ENCODE measurements at places on chromosomes 4 and X. TPM values are rescaled to one million over a fixed set of nuclear protein-coding genes. Genes with fewer than 3 reads are reported as not detected.

The TMSB15C gene
- total RNA-seq: 15.5 TPM

The CENPVL2 gene
- total RNA-seq: 1.4 TPM

The SPIN4 gene
- total RNA-seq: 8.0 TPM

The RRH gene
- 0.33 TPM for total RNA-seq

DNA sequence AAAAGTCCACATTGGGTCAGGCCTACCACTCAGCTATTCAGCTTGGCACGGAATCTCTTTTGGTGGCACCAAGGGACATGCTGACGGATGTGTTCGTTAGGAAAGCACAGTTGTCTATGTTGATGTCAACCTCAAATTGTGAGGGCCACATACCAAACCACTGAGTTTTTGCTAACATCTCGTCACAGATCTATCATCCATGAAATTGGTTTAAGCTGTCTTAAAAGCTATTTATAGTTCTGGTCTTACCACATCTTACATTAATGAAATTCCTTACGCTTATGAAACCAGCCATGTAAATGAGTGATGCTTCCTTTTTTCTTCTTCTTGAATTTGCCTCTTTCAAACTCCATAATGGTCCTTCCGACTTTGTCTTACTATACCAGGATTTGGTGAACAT, 101.5 kb downstream of the MGST2 start:
- H3K36me3 ChIP-seq: peaks cover 4% of the 10 kb centered on the region
- H3K27ac ChIP-seq: no peak overlapping the region
- no peak overlapping the region for H3K4me3 ChIP-seq

- peaks cover 2% of the 10 kb centered on the region for H3K36me3 ChIP-seq
- H3K27me3 ChIP-seq: no peaks in the 10 kb centered on the region
- no peak overlapping the region for H3K27ac ChIP-seq
- no peak for DNase-seq
- peaks cover 1% of the 10 kb centered on the region for H3K4me1 ChIP-seq
Observed at GRCh38 chr4:74570095-74570494, 125.2 kb downstream of the AREG start.

- H3K27me3 ChIP-seq: no peaks in the 10 kb centered on the region
- no peak for DNase-seq
- H3K36me3 ChIP-seq: peaks cover 8% of the 10 kb centered on the region
Observed at GRCh38 chrX:2788980-2789379, 37.1 kb downstream of the XG start.

GRCh38 chr4:158993891-158994290, 109.0 kb upstream of the RAPGEF2 start:
- H3K4me1 ChIP-seq: no peaks in the 10 kb centered on the region
- no peaks in the 10 kb centered on the region for H3K27me3 ChIP-seq
- no peak overlapping the region for H3K27ac ChIP-seq
- H3K4me3 ChIP-seq: no peak overlapping the region

- no peak overlapping the region for H3K4me3 ChIP-seq
- H3K27ac ChIP-seq: no peak overlapping the region
- H3K27me3 ChIP-seq: no peaks in the 10 kb centered on the region
- peaks cover 1% of the 10 kb centered on the region for H3K36me3 ChIP-seq
Observed at GRCh38 chr4:123671636-123672404, 275.2 kb downstream of the SPRY1 start.

DNA sequence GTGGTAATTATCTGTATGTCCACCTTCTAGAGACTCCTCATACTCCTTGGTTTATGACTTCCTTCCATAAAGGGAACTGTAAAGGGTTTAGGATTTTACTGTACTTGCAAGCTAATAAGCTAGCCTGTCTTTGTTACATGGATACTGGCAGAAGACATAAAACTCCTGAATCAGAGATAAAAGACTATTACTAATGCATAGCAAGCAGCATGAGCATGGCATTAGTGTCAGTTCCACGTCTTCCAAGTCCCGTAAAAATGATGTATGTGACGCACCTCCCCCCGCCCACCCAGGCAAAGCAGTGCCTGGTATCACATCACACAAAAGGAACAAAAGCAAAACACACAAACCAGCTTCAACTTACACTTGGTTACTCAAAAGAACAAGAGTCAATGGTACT, 71.0 kb downstream of the SLC10A6 start:
- no peak for DNase-seq
- no peaks in the 10 kb centered on the region for H3K4me1 ChIP-seq
- no peak overlapping the region for H3K4me3 ChIP-seq
- peaks cover 29% of the 10 kb centered on the region for H3K36me3 ChIP-seq
- no peaks in the 10 kb centered on the region for H3K27me3 ChIP-seq

DNA sequence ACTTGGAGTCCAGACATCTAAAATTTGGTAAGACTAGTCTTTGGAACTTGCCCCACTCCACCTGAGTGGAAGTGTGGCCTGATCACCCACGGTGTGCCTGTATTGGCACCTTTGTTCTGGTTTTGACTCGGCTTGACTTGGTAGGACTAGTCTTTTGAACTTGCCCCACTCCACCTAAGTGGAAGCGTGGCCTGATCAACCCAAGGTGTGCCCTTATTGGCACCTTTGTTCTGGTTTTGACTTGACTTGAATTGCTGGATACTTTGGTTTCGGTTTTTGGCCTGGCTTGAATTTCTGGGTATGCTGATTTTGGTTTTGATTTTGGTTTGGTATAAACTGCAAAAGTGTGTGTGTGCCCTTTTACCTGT, 44.7 kb upstream of the UGT2B7 start:
- H3K27me3 ChIP-seq: no peaks in the 10 kb centered on the region
- H3K4me3 ChIP-seq: no peak overlapping the region
- H3K36me3 ChIP-seq: peaks cover 5% of the 10 kb centered on the region
- H3K4me1 ChIP-seq: peaks cover 16% of the 10 kb centered on the region
- H3K27ac ChIP-seq: no peak overlapping the region

DNA sequence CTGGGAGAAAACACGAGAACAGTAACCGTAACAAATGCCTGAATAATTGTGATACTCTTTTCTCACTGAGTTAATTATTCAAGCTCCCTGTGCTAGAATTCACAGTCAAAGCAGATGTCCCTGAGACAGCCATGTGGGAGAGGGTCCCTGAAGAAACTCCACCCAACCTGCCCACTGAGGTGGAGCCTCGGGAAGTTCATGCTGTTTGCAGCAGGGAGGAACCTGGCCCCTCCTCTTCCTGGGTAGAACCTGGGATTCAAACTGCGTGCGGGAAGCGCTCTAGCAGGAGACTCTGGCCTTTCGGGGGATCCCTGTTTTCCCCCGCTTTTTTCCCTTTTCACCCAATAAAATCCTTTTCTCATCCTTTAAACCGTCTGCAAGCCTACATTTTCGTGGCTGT, 20.2 kb upstream of the RHOH start:
- H3K4me1 ChIP-seq: peaks cover 16% of the 10 kb centered on the region
- H3K4me3 ChIP-seq: peak overlapping the region; percentile 20
- DNase-seq: no peak
- H3K27me3 ChIP-seq: no peaks in the 10 kb centered on the region

DNA sequence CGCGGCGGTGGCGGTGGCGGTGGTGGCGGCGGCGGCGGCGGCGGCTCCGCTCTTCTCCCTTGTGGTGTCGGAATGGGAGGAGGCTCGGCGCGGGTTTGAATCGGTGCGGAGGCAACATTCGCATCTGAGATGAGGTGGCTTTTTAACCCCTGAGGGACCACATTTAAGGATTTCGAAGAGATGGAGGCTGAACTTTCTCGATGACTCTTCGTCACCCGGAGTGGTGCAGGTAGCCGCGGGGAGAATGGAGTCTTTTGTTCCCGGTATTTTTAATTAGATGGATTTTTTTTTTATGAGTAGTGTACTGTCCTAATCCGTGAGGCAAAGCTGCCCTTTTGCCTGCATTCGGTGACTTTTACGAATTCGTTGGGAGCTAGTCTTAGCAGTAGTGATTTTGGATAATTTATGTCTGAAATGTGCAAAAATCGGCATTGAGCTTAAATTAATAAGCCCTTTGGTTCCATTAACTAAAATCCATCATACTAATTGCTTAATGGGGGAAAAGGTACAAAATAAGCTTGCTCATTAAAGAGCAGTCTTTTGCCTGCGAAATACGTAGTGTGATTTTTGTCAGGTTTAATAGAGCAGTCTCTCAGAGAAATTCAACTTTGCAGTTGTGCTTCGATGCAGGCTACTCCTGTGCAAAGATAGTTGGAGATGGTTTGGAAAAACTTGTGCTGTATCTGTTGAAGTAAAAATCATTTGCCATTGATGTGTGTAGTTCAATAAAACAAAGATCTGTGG, 206.2 kb downstream of the TENM3 start:
- no peak for DNase-seq
- H3K27me3 ChIP-seq: peaks cover 22% of the 10 kb centered on the region
- H3K4me3 ChIP-seq: peak overlapping the region; percentile 96
- peak overlapping the region; percentile 84 for H3K27ac ChIP-seq

GRCh38 chr4:48033825-48034413, 17.3 kb downstream of the NIPAL1 start:
- peaks cover 33% of the 10 kb centered on the region for H3K36me3 ChIP-seq
- no peak overlapping the region for H3K4me3 ChIP-seq
- no peak for DNase-seq
- no peaks in the 10 kb centered on the region for H3K27me3 ChIP-seq

DNA sequence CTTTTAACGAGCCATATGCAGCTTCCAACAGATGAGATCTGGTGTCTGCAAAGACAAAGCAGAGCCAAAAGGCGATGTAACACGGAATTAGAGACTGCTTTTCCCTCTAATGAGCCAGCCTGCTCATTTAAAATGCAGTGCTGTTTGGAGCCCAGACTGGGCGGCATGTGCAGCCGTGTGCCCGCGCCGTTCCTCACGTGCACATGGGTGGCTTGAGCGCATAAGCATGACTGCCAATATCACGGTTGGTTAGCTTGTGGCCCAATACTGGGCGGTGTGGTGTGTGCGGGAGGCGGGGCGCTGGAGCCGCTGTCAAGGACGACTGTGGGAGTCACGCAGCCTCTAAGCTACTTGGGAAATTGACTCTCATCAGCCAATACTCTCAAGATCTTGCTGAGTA, 87.0 kb upstream of the SCOC start:
- H3K4me3 ChIP-seq: no peak overlapping the region
- H3K27ac ChIP-seq: no peak overlapping the region
- H3K36me3 ChIP-seq: no peaks in the 10 kb centered on the region
- no peaks in the 10 kb centered on the region for H3K4me1 ChIP-seq
- peaks cover 13% of the 10 kb centered on the region for H3K27me3 ChIP-seq

- H3K27me3 ChIP-seq: no peaks in the 10 kb centered on the region
- no peaks in the 10 kb centered on the region for H3K36me3 ChIP-seq
- no peak for DNase-seq
- H3K4me3 ChIP-seq: no peak overlapping the region
- H3K4me1 ChIP-seq: peaks cover 2% of the 10 kb centered on the region
Observed at GRCh38 chr4:147104768-147105167, 159.1 kb upstream of the TTC29 start.

DNA sequence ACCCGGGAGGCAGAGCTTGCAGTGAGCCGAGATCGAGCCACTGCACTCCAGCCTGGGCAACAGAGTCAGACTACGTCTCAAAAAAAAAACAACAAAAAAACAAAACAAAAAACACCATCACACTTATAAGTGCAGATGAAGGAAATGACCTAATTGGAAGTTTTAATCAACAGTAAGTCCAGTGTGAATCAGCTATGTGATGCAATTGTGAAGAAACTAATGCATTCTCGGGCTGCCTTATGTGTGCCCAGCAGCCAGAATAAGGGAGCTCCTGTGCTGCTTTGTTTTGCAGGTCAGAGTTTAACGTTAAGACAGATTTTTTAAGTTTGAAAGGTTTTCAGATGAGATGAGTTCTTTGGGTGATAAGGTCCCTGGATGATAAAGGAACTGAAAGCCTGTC, 10.8 kb downstream of the DAPP1 start:
- no peak for DNase-seq
- no peak overlapping the region for H3K27ac ChIP-seq
- no peaks in the 10 kb centered on the region for H3K36me3 ChIP-seq
- H3K27me3 ChIP-seq: no peaks in the 10 kb centered on the region

GRCh38 chr4:76705472-76705871, 192.5 kb downstream of the SOWAHB start:
- H3K36me3 ChIP-seq: peaks cover 10% of the 10 kb centered on the region
- H3K4me3 ChIP-seq: no peak overlapping the region
- H3K27me3 ChIP-seq: no peaks in the 10 kb centered on the region
- no peak overlapping the region for H3K27ac ChIP-seq

GRCh38 chrX:136121788-136122187, 25.5 kb upstream of the FHL1 start:
- no peak overlapping the region for H3K27ac ChIP-seq
- DNase-seq: no peak
- H3K4me3 ChIP-seq: no peak overlapping the region
- H3K36me3 ChIP-seq: no peaks in the 10 kb centered on the region
- no peaks in the 10 kb centered on the region for H3K27me3 ChIP-seq

- no peak overlapping the region for H3K27ac ChIP-seq
- no peaks in the 10 kb centered on the region for H3K27me3 ChIP-seq
- peaks cover 16% of the 10 kb centered on the region for H3K4me1 ChIP-seq
- no peaks in the 10 kb centered on the region for H3K36me3 ChIP-seq
Observed at GRCh38 chr4:76532805-76533204, 97.8 kb downstream of the SHROOM3 start.

DNA sequence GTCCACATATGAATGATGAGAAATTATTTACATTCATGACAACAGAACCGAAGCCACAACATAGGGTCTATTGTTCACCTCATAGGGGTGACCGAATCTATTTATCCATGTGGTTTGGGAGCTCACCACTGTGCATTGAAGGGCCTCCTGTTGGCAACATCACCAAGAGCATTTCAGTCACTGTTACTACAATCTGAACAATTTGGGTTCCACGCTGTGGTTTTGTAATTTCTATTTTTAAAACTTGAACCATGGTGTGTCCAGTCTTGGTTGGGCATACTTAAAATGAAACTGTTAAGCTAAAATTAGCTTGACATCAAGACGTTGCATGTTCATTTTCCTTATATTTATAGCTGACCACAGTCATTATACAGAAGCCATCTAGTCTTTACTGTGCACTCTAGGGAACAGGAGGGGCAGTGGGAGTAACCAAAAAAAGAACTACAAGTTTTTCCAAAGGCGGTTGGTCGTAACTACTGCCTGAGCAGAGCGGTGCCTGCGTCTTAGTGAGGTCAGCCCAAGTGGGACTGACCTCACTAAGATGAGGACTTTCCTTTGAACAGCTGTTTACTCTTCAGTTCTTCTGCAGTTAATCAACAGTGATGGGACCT, 192.1 kb downstream of the SPRY1 start:
- no peak for DNase-seq
- H3K4me1 ChIP-seq: peaks cover 12% of the 10 kb centered on the region
- no peaks in the 10 kb centered on the region for H3K27me3 ChIP-seq
- H3K27ac ChIP-seq: no peak overlapping the region
- peaks cover 1% of the 10 kb centered on the region for H3K36me3 ChIP-seq

DNA sequence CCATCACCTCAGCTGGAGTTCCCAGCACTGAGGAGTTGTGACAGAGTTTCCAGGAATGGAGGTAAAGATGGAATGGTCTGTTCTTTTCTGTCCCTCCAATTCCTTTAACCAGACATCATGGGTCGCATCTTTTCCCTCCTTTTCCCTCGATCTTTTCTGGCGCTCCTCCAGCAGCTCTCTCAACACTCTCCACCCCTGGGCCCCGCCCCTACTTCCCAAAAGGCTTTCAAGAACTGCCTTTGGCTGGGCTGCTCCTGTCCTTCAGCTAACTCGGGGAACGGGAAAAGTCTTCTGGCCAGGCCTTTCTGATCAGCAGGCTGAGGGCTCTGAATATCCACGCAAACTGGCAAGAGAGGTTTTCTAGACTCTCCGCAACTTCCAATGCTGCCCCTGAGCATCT, 34.0 kb downstream of the UTP14A start:
- H3K4me1 ChIP-seq: peaks cover 6% of the 10 kb centered on the region
- DNase-seq: no peak

- no peak overlapping the region for H3K4me3 ChIP-seq
- no peak overlapping the region for H3K27ac ChIP-seq
- no peak for DNase-seq
- H3K27me3 ChIP-seq: no peaks in the 10 kb centered on the region
- no peaks in the 10 kb centered on the region for H3K4me1 ChIP-seq
Observed at GRCh38 chr4:174096999-174097398, 186.5 kb downstream of the FBXO8 start.

GRCh38 chr4:9745782-9746181, 35.7 kb upstream of the DRD5 start:
- DNase-seq: no peak
- H3K4me1 ChIP-seq: peaks cover 11% of the 10 kb centered on the region
- peaks cover 3% of the 10 kb centered on the region for H3K27me3 ChIP-seq
- H3K4me3 ChIP-seq: no peak overlapping the region

Measured in progenitor cell of endocrine pancreas (in vitro differentiated cells).